Posterior cingulate gyrus (tissue), 11 donors: ENCODE measurements at places on chromosomes 1 and 21.

GRCh38 chr1:208024406-208024805, 113.5 kb upstream of the CD34 start:
- no peak for DNase-seq

DNA sequence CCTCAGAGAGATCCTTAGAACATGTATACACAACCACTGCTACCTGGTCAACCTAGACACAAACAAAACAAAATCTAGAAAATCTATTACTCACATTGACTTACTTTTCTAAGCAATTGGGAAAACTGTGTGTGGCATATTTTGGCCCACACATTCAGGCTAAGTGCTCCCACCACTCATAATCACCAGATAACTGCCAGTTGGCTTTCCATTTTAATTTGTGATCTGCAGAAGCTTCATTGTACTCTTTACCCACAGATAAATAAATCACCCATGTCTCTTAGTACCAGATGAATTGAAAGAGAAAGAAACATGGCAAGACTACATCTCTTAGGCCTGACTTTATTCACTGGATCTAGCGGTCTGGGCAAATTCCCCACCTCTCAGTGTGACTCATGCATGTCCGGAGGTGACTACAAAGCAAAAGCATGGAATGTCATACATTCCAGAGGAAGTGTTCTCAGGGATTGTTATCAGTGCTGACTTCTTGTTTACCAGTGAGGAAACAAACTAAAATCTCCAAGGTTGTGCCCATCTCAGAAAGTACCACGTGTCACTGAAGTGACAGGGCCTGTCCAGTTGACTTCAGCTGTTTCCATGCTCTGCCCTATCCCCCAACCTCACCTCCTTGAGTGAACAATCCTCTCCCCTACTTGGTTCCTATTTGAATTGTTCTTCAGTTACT, 52.4 kb upstream of the BCL10 start:
- no peak for DNase-seq

DNA sequence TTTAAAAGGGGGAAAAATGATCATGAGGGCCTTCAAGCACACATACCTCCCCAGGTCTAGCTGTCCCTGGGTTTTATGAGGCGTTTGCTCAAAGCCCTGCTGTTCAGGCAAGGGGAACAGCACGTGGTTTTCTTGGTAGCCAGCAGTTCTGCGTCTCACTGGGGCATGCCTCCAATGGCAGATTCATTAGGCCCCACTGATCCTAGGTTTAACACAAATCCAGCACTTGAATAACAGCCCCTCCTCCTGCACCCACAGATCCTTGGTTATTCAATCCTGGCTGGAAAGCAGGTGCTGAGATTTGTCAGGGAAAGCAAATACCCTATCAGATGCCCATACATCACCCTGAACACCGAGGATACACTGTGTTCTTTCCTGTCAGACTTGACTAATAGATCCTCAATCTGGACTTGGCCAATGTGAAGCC, 106.4 kb downstream of the ZC3H11B start:
- DNase-seq: no peak

DNA sequence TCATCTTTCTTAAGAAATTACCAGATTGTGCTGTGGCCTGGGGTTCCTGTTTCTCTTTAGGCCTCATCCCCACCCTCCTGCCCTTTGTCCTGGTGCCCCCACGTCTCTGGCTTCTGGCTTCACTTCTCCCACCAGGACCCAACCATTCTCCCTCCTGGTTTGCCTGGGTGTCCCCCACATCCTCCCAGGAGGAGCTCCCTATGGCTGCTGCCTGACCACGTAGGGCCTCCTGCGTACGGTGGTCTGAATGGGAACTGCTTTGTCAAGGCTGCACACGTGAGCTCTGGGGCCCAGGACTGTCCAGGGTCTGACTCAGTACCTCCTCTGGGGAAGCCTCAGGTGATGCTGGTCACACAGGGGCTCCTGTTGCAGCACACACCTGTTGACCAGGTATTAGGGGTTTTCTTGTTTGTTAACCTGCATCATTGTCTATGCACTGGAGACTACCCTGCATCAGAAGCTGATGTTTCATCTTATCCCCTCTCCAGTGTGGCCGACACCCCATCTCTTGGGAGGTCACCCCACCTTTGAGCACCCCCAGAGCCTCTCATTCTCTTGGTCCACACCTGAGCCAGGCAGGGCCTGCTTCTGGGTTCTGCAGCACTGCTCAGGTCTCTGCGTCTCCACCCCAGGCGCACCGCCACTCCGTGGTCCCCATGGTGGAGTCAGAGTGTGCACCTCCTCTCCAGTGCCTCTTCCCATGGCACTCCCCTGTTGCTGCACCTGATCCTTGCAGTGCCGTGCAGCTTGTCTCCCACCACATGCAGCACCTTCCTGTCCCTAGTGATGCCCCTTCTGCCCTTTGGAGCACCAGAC, 65.8 kb downstream of the S100B start:
- DNase-seq: no peak

DNA sequence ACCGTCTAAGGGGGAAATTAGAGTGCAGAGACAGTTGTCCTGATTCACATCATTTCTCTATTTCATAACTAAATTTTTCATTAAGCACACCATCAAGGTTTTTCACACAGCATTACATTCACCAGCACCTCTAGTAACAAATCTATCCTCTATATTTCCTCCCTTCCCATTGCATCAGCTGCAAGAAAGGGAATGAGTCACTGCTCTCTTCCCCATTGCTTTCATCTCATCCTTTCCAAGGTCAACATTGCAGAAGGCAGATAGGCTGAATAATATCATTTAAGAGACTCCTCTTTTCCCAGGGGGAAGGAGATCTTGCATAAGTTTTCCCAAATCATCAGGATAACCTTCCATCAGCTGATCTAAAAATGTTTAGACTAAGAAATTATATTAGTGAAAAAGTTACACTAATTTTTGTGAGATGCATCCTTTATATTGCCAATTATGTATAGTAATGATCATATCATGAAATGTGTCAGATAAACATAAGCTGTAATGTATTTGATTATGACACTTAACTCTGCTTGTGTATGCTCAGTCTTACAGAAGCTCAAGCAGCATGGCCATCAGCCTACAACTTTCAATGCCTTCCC, 4.3 kb downstream of the INTS7 start:
- DNase-seq: no peak

- DNase-seq: no peak
These were observed 636 bp downstream of the WARS2 start for GRCh38 chr1:119139857-119140176.

GRCh38 chr1:207306603-207307002, 14.9 kb upstream of the CD55 start:
- no peak for DNase-seq
